IPS-NIHi11 (cell line): ENCODE measurements at places on chromosomes 16 and 17.
A peak's percentile ranks its signal among the peaks of the same experiment; 100 is the strongest.

DNA sequence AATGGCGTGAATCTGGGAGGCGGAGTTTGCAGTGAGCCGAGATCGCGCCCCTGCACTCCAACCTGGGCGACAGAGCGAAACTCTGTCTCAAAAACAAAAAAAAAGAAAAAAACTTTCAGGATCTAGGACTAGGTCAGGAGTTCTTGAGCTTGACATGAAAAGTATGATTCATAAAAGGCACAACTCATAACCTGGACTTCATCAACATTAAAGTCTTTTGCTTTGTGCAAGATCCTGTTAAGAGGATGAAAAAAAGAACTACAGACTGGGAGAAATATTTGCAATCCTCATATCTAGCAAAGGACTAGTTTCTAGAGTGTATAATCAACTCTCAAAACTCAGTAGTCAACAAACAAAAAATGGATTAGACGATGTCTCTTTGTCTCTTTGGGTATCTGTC, 40.0 kb downstream of the TBC1D16 start:
- DNase-seq: no peak

- DNase-seq: no peak
These were observed 7.1 kb downstream of the UTS2R start for GRCh38 chr17:82378741-82379021.

DNA sequence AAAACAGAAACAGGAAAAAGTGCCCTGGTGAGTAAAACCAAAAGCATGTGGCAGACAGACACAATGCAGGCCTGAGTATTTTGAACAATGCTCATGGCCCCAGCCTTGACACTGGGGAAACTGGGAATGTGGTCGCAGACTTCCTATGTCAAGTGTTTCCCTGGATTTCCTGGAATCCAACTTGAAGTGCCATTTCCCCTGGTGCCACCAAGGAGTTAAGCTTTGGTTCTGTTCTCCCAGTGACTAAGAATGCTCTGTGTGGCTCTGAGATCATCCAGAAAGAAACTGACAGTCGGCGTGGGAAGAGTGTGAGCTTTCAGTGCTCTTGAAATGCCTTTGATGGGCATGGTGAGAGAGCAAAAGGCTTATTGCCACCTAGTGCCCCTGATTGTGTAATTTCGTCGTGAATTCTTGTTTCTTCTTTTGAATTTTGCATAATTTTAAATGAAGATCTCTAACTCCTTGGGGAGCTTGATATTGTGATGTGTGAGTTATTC, 96.0 kb downstream of the YPEL2 start:
- DNase-seq: no peak

DNA sequence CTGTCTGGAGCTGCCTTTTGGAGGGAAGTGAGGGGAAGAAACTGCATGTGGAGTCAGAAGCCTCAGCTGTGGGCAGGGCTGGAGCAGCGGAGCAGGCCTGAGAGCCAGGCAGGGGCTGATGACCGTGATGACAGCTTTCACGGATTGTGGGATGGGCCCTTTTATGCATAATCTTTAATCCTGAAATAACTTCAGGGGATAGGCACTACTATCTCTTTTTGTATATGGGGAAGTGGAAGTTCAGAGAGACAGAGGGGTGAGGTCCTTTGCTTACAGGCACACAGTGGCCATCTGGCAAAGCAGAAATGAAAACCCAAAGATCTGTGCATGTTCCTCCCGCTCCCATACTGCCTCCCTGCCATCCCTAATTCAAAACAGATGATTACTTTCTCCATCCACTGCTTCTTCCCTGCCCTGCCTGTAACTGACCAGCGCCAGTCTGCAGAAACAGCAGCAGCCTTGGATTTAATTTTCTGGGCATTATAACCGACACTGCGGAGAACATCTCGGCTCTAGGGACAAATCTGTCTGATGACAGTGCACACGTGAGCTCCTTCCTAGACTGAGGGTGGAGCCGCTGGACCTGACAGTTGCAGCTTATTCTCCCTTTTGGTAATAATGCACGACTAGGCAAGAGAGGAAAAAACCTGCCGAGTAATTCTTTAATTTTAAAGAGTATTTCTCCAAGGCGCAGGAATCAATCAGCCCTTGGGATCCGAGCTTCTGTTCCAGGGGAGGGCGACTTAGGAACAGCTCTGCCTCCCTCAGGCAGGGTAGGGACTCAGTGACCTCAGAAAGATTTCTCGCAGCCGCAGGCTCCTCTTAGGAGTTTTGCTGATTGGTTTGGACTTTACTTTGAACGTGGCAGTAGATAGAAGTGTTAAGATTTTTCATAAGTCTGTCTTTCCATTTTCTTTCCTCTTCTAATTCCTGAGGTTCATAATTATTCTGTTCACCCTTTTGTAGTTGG, 95.4 kb downstream of the UTP18 start:
- no peak for DNase-seq

DNA sequence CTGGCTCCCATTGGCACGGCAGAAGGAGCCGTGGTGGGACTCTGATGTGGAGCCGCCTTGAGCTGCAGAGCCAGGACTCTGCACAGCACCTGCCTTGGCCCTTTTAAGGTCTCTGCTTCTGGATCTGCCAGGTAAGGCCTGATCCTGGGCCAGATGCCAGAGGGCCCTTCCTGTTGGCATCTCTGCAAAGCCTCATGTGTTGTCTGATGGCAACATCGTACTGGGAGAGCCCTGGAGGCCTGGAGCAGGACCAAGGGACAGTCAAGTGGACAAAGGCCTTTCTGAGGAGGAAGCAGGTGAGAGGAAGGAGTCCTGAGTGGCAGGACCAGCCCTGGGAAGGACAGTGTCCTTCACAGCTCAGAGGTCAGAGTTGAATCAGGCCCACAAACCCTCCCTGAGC, 26.1 kb downstream of the SOCS1 start:
- DNase-seq: no peak

- peak; percentile 27 for DNase-seq
These were observed 261.8 kb upstream of the PSMD7 start for GRCh38 chr16:74034862-74035261.

- no peak for DNase-seq
These were observed 4.5 kb upstream of the SAMD14 start for GRCh38 chr17:50134206-50135110.

DNA sequence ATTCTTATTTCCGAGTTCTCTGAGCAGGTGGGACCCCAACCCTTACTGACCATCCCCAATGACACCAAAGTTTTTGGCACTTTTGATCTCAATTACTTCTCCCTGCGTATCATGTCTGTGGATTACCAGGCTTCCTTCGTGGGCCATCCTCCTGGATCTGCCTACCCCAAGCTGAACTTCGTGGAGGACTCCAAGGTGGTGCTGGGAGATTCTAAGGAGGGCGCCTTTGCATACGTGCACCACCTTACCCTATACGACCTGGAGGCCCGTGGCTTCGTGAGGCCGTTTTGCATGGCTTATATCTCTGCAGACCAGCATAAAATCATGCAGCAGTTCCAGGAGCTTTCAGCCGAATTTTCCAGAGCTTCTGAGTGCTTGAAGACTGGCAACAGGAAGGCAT, 868 bp downstream of the SMCR8 start:
- no peak for DNase-seq

DNA sequence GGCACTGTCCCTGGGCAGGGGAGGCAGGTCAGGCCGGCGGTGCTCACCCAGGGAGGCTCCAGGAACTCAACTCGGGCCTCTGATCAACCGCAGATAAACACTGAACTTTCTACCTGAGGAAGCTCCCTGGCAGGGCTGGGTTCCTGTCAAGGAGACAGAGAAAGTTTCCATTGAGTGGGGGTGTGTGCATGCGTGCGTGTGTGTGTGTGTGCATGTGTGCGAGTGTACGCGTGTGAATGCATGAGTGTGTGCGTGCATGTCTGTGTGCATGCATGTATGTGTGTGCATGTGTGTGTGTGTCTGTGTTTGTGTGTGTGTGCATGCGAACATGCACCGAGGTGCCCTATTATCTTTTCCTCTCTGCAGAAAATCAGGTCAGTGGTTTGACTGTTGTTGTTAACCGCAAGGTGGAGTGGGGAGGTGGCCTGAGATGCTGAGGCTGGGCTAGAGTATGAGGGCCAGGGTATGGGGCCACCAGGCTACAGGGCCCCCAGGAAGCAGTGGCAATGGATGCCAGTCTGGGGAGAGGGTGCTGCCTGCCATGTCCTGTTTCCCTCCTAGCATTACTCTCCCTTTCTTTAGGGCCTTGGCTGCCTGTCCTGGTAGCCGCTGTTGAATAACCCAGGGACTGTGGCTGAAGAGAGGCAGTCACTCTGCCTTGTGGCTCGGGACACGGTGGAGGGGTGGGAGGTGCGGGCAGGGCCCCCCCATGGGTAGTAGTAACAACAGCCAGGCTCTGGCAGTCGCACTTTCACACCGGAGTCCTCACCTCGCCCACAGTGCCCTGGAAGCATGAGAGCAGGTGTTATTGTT, 24.0 kb downstream of the CCR7 start:
- no peak for DNase-seq

DNA sequence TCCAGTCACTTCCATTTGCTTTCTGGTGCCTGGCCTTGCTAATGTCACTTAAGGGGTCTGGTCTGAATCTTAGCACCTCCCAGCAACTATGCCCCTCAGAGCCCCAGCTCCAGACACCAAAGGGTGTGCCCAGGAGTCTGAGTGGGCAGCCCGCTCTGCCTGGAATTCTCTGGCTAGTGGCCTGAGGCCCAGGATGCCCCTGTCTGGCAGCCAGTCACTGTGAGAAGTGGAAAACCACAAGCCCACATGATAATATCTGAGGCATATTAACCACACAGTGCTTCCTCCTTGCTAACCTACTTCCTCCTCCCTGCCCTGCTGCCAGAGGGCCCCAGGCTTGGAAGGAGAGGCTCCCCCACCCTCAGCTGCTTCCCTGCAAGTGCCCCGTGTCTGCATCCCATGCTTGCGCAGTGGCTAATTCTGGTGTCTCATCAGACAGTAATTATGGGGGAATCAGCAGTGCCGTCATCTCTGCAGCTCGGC, 14.0 kb downstream of the SRCIN1 start:
- DNase-seq: no peak

DNA sequence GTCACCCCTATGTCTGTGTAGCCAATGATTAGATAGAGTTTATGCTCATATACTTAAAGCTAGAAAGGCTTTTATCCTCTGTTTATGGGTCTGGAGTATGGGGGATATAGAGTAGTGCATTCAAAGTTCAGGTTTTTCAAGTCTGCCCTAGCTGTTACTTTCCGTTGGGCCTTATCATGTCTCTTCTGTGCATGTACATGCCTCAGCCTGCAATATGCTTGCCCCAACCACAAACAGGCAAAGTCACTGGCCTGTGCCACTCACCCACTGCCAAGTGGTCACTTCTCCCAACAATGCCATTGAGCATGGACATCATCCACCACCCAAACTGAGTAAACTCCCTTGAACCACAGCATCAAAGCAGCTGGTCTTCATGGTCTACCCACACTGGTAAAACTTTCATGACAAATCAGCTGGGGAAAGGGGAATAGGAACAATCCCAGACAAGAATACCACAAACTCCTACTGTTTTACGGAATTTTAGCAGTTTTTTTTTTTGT, 70.3 kb upstream of the C17orf78 start:
- DNase-seq: no peak

- DNase-seq: peak; percentile 23
These were observed 418.3 kb downstream of the NPIPA7 start for GRCh38 chr16:16797239-16797638.

- no peak for DNase-seq
These were observed 207.6 kb downstream of the FTO start for GRCh38 chr16:53911513-53911912.

GRCh38 chr17:4764595-4764994, 7.1 kb upstream of the TM4SF5 start:
- DNase-seq: no peak

DNA sequence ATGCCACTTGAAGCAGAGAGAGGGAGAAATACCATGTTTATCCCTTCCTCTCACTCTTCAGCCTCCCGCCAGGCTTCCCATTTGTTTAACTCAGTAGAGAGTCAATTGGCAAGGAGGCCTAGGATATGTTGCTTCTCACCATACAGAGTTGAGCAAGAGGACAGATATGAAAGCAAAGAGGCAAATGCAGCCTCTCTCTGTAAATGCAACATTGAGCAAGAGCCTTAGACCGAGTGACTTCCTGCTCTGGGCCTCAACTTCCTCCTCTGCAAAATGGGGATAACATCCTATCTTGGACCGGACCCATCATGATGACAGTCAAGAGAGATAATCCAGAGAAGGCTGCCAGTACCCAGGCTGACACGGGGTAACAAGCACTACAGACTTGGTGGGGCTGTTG, 36.8 kb downstream of the SOCS1 start:
- DNase-seq: no peak

- DNase-seq: no peak
These were observed 23.6 kb upstream of the ATF7IP2 start for GRCh38 chr16:10362077-10362863.

DNA sequence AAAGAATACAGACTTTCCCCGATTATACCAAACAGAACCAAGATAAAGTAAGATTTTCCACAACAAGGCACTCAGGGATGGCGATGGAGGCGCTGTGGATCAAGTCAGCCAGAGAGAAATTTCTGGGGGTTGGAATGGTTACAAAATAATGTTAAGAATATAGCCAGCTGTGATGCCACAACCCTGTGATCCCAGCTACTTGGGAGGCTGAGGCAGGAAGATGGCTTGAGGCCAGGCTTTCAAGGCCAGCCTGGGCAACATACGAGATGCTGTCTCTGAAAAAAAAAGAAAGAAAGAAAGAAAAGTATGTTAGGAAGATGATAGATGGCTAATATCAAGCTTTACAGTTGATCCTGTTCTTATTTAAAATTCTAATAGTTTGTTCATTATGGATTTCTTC, 10.6 kb upstream of the ALOX12 start:
- DNase-seq: no peak

- no peak for DNase-seq
These were observed 2.5 kb downstream of the CAPNS2 start for GRCh38 chr16:55569025-55569424.

DNA sequence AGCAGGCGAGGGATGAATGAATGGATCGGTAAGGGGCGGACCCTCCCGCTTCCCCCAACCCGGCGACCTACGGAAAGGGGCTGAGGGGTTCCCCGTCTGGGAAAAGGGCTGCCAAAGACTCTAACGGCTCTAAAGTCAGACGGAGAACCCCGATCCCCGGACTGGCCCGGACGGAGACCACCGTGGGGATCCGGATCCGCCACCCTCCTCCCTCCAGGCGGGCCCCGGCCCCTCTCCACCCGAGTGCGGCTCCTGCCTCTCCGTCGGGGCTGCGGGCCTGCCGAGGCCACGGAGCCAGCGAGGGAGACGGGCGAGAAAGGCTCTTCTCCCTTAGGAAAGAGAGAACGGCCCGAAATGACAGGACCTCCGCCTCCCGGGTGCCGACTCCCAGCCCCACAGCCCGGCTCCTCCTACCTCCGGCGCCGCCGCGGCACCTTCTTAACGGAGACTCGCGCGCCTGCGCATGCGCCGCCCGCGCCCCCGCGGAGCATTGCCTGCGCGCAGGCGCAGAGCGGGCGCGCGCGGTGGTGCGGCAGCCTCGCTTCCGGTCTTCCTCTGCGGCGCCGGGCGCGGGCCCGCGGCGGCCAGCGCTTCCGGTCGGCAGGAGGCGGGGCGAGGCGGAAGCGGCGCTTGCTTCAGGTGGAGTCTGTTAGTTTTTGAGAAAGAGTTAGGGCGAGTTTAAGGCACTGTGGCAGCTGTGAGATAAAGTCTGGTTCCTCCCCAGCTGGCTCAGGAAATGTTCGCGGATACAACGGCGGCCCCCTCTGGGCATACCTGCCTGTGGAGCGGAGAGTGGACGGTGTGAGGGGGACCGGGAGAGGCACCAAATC, at the start of gene SLX4:
TSS of gene SLX4 (minus strand) at position 461 of the 830 bp plus-strand sequence. CDS start 2,642 bp downstream, outside the sequence.
- peak; percentile 100 for DNase-seq

- no peak for DNase-seq
These were observed 9.5 kb upstream of the TEKT3 start for GRCh38 chr17:15350777-15351477.
